ENCODE measurements at places on chromosomes 1 and 21.

- no peak for DNase-seq
Measured at GRCh38 chr1:68107771-68108170, 57.3 kb upstream of the DIRAS3 start.

DNA sequence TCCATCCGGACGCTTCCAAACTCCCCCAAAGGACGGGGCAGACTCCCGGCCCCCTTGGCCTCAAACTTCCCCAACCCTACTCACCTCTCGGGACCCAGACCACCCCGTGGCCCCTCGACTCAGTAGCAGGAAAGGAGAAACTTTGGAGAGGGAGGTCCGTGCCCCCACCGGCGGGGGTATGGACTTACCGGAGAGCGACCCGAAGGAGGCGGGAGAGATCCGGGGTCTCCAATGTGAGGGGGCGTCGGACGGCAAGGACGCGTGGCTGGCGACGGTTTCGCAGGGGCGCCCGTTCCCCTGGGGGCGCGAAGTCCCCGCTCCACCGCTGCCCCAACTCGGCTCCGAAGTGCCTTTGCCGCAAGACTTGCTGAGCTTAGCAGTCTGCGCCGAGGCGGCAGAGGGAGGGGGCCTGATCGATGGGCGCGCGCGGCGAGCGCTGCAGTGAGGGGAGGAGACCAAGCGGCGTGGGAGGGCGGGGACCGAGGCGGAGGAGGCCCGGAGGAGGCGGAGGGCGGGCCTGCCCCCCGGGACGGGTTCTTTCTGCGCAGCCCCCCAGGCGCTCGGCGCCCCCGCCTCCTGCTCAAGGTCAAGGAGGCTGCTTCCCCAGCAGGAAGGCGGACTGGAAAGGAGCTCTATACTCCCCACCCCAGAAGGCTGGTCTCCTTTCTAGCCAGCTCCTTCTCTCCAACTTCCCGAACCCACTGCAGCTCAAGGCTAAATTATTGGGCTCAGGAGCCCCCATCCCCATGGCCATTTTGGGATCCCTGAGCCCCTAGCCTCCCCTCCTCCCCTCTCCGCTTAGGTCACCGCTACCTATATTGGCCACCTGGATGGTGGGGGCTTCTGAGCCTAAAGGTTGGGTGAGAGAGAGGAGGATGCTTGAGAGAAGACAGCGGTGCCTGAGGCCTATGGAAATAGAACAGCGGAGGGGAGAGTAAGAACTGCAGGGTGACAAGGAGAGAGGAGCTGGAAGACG lies at the start of gene SYT2:
Gene SYT2 (minus strand): TSS at position 385 of the 976 bp plus-strand sequence. CDS start 104,682 bp downstream, outside the sequence.
- no peak for DNase-seq

- no peak for DNase-seq
Measured at GRCh38 chr1:31957701-31958674, 19.8 kb upstream of the PTP4A2 start.

DNA sequence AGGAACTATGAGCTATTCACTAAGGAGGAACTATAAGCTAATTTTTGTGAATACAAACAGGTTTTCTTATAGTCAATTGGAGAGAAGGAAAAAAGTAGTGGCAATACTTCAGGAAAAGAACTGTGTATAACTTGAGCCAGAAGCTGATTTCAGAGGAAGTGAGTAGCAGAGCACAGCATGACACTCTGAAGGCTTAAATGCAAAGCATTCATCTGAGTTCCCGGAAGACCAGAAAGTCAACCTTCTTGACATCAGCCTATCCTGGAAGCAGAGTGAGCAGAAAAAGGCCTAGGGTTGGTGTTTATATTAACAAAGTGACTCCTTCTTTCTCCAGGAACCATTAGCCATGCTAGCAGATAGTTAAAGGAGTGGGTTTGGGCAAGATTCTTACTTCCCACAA lies 545.2 kb downstream of the MRPL39 start:
- DNase-seq: no peak

DNA sequence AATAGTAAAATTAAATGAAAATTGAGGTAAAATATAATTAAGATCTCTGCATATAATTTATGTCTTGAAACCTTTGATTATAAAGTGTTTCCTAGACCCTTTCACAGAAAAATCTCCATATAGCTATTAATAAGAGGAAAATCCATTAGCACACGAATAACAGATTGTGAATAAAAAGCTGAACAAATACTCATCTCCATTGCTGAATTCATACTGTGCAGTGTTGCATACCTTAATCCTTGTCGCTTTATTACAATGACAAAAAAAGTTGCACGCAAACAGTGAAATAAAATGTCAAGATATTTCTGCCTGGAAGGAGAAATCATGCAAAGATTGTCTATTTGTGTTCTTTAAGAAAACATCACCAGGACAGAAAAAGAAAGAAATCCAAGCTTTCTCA lies 499.1 kb upstream of the TMPRSS15 start:
- no peak for DNase-seq

DNA sequence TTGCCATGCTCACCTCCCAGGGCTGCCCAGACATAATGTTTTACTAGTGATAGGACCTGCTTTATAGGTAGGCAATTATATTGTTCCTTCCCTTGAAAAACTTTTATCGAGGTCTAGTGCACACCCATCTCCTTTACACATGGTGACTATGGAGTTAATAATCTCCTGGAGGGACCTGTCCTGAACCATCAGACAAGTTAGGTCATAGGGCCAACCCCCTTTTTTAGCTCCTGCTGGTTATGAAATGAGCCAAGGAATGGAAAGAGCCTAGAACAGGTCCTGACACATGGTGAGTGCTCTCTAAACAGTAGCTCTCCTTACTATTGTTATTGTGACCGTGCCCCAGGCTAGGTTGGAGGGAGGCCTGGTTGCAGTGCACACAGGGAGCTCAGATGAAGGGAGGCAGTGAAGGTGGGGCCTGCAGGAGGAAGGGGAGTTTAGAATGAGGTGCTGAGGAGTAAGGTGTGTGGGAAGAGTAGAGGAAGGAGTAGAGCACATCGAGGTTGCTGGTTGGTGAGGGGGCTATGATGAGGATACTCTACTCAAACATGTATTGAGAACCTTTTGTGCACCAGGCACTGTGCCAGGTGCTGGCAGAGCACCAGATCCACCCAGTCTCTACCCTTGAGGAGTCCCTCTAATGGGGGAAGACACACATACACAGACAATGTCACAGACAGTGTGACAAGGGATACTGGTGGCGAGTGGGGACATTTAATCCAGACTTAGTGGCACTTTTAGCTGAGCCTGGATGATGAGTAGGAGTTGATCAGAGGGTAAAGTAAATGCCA lies 14.1 kb upstream of the LMNA start:
- no peak for DNase-seq

GRCh38 chr1:89274411-89274857 lies 1.8 kb upstream of the GBP5 start:
- DNase-seq: no peak

DNA sequence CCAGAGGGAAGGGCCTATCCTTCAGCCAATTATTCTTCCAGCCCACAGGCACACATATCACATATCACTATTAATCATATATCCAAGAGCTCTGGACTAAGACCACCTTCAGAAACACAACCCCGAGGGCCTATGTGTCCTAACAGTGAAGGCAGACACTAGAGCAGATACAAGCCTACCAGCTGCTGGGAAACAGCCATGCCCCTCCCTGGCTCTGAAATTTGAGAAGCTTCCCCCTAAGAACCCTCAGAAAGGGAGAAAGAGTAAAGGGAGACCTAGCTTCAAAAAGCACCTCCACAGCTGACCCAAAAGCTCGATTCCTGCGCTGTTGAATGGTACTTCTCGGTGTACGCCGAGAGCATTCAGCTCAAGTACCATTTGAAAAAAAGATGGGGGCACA lies 17.4 kb downstream of the CNN3 start:
- no peak for DNase-seq

DNA sequence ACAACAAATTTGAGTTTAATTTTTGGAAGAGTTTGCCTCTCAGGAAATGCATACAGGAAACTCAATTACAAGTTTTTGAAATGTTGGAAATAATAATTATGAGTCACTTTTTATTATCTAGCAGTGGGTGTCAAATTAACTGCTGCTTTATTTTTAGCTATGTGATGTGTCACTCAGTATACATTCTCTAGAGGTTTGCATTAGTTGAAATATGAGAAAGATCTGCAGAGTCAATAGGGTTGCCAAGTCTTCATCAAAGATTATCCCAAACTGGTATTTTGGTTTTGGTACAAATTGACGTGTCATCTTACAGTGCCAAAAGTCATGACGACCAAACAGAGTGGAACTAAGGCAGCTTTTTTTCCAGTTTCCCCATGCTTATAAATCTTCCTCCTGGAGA lies 54.3 kb upstream of the DIPK1A start:
- no peak for DNase-seq

- no peak for DNase-seq
Measured at GRCh38 chr1:15014516-15014915, 139.0 kb upstream of the TMEM51 start.

- no peak for DNase-seq
Measured at GRCh38 chr1:229388897-229389580, 44.9 kb downstream of the ACTA1 start.

- no peak for DNase-seq
Measured at GRCh38 chr1:156276532-156276931, 6.1 kb downstream of the SMG5 start.

DNA sequence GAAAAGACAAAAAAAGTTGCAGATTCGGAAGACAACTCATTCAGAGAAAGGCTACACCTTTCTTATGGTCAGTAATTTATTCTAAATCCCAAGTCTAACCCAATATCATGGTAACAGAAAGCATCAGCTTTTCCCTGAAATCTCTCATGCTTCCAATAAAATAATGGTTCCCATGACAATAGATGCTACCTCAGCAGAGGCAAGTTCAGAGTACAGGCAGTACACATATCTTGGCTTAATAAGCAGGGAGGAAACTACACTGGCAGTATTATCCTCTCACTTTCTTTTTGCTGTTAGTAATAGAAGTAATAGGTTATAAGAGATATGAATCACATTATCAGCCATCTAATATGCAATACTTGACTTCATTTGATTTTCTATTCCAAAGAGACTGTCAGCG lies 137.1 kb downstream of the DPYD start:
- DNase-seq: no peak

DNA sequence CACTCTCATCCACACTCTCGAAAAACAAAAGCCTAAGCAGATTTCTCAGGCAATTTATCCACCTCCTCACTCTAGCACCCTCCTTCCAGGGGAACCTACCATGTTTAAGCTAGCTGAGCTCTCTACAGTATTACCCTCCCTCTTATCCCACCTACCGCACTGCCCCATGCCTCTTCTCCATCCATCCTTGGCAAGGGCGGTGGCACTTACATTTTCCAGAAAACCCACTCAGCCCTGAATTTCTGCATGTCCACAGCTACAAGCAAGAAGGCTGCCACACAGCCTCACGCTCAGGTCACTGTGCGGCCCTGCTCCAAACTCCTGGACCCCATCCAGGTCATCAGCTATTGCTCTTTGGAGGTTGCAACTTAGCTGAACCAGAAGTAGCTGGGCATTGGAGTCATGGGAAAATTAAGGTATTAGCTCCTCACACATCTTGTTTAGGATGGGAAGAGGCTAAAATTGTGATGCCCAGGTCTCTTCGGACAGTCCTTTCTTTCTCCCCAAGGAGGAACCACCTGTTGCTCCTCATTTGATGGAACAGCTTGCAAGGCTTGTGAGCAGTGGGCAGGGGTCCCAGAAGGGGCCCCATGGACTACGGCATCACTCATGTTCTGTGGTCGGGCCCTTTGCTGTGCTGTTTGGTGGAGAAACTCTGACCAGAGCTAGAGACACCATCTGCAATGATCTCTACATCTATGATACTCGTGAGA lies 1.1 kb downstream of the KLHDC9 start:
- no peak for DNase-seq

- DNase-seq: no peak
Measured at GRCh38 chr1:228308628-228309325, 97.9 kb downstream of the TRIM11 start.

- DNase-seq: no peak
Measured at GRCh38 chr1:59123081-59123681, 173.7 kb upstream of the FGGY start.

- DNase-seq: no peak
Measured at GRCh38 chr1:197738927-197739326, 36.4 kb downstream of the DENND1B start.

DNA sequence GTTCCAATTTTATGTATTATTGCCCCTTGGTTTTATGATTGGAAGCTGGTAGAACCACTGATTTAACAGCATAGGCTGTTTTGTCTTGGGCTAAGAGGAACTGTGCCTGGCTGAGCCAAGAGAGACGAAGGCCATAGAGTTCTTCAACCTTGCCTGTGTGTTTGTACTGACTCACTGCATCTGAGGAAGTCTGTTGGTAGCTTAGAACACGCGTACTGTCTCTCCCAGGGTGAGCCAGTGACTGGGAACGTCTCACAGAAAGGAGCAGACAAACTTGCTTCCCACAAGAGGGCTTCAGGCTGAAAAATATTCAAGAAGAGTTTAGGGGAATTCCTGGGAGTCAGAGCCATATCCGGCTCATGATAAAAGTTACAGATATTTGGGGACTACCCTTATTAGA lies 14.9 kb downstream of the TMEM51 start:
- DNase-seq: no peak

GRCh38 chr21:33317786-33318486 lies 6.8 kb upstream of the IFNAR1 start:
- DNase-seq: no peak

GRCh38 chr21:46071082-46071481 lies 26.8 kb upstream of the COL6A2 start:
- no peak for DNase-seq

DNA sequence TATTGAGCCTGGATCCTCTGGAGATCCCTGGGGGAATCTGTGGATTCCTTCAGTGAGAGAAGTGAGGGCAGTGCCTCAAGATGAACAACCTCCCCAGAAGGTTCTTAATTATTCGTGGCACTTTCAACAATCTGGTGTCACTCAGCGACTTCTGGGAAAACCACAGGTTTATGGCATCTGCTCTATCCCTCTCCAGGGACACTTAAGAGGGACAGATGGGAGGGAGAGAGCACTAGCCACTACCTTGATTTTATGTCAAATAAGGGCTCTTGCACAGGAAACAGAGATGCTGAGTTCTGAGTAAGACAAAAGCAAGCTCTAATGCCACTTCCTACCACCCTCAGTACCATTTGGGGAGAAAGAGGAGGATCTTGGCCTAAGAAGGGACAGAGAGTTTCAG lies 21.2 kb upstream of the CHI3L1 start:
- DNase-seq: no peak

GRCh38 chr21:33721081-33721480 lies 78.8 kb downstream of the ITSN1 start:
- DNase-seq: no peak

GRCh38 chr1:221625026-221625425 lies 116.9 kb downstream of the DUSP10 start:
- DNase-seq: no peak

DNA sequence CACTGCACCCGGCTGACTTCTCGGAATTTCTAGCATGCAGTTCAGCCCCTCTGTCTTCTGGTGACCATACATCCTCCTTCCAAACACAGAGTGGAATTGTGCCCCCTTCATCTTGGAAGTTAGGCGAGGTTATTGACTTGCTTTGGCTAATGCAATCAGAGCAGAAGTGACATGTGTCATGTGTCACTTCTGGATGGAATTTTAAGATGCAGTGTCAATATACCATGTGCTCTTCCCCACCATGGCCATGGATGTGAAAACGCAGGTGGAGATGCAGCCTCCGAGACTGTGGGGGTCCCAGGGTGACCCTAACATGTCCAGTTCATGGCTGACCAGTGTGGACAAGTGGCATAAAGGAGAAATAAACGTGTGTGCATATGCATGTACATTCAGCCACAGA lies 83.0 kb downstream of the KCNJ6 start:
- DNase-seq: no peak
